Naive thymus-derived CD8-positive, alpha-beta T cell (primary cell): ENCODE measurements at places on chromosomes 4 and X. TPM values are rescaled to one million over a fixed set of nuclear protein-coding genes. Genes with fewer than 3 reads are reported as not detected.
A peak's percentile ranks its signal among the peaks of the same experiment; 100 is the strongest.

The IL1RAPL1 gene
- total RNA-seq: not detected

The IL21 gene
- total RNA-seq: not detected

The RIBC1 gene
- 1.9 TPM for total RNA-seq

The TIMM8A gene
- total RNA-seq: 11.2 TPM

The ARX gene
- not detected for total RNA-seq

The ARR3 gene
- total RNA-seq: not detected

The ARAF gene
- 109 TPM for total RNA-seq

The TXK gene
- 140 TPM for total RNA-seq

The GABRG1 gene
- not detected for total RNA-seq

The GIMD1 gene
- total RNA-seq: not detected

The RIPPLY1 gene
- not detected for total RNA-seq

The MUC7 gene
- total RNA-seq: not detected

The ADH7 gene
- total RNA-seq: not detected

The BST1 gene
- 0.49 TPM for total RNA-seq

- DNase-seq: peak; percentile 27
These were observed 20.7 kb downstream of the PSAPL1 start for GRCh38 chr4:7414046-7414445.

- DNase-seq: no peak
These were observed 521.9 kb downstream of the FAT4 start for GRCh38 chr4:125836597-125837195.

- no peak for DNase-seq
These were observed 275.8 kb upstream of the CLNK start for GRCh38 chr4:10960389-10960788.

GRCh38 chr4:54063737-54064316 lies 578 bp downstream of the CHIC2 start:
- DNase-seq: no peak

GRCh38 chrX:7985568-7985967 lies 58.4 kb upstream of the PNPLA4 start:
- no peak for DNase-seq

- DNase-seq: no peak
These were observed 13.9 kb upstream of the PCDH19 start for GRCh38 chrX:100424012-100424411.

- DNase-seq: no peak
These were observed 552.6 kb downstream of the TRIML1 start for GRCh38 chr4:188691811-188692210.

GRCh38 chr4:75940692-75941253 lies at the start of gene NAAA:
NAAA (minus strand) TSS chr4:75941013; CDS start chr4:75940949, 64 bp downstream.
- peak; percentile 76 for DNase-seq

DNA sequence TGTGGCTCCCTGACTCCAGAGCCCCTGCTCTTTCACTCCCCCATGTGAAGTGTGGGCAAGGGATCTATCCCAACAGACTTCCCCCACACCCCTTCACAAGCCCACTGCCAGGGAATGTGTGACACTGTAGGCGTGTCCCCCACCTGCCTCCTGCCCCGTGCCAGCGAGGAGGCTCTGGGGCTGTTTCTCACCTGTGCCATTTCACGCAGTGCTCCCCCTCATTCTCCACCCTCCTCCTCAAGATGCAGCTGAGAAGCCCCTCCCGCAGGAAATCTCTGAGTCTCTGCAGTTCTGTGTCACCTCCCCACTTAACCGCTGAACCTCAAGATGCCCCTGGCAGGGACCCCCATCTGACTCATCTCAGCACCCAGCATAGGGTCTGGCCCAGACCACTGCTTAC lies 5.4 kb downstream of the MAN2B2 start:
- DNase-seq: no peak

DNA sequence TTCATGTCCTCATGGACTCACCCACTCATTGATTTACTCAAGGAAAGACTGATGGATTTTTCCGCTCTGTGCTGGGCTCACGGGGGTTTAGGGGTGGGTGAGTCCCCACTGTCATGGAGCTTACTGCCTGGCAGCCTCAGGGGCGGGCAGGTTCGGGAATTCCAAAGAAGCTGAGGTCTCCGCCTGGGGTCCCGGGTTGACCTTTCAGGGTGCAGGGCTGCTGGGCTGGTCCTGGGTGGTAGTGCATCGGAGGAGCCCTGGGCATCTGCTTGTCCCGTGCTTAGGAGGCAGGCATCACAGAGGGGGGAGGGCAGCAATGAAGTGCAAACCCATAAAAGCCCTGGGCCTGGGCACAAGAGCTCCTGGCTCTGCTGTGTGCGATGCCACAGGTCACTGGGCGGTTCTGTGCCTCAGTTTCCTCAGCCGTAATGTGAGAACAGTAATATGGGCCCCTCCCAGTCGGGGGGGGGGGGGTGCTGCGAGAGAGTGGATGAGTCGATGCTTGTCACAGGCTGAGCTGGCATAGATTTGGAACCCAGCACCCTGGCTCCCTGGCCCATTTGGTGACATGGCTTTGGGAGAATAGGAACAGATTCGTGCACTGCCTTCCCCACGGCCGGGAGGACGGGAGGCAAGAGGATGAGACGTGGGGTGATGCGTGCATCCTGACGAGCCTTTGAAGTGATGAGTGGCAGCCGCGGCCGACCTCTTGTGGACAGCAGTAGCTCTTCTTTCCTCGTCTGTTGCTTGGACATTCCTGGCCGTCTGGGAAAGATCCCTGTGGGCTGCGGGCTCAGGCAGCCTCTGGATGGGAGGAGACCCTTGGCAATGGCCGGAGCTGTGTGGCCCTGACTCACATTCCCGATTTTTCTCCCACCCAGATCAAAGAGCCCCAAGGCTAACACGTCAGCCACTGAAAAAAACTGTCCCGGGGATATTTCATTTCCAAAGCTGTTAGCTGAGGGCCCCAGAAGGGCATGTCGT lies 42.0 kb downstream of the PSAPL1 start:
- DNase-seq: no peak

GRCh38 chr4:168183717-168184571 lies 91.6 kb downstream of the ANXA10 start:
- no peak for DNase-seq

DNA sequence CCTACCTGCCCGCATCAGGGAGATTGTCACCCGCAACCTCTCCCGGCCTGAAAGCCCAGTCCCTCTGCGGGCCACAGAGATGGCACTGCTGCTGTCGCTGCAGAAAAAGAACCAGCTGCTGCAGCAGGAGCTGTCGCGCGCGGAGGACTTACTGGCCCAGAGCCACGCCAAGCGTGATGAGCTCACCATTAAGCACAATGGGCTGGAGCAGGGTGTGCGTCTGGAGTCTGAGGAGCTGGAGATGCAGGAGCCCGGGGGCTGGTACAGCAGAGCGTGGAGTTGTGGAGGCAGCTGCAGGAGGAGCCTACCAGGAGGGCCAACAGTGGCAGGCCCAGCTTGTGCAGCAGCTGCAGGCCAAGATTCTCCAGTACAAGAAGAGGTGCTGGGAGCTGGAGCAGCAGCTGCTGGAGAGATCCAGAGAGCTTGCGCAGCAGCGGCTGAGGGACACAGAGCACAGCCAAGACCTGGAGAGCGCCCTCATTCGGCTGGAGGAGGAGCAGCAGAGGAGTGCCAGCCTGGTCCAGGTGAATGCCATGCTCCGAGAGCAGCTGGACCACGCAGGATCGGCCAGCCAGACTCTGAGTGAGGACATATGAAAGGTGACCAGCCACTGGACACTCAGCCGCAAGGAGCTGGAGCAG lies 11.3 kb downstream of the SMIM10L2A start:
- no peak for DNase-seq

DNA sequence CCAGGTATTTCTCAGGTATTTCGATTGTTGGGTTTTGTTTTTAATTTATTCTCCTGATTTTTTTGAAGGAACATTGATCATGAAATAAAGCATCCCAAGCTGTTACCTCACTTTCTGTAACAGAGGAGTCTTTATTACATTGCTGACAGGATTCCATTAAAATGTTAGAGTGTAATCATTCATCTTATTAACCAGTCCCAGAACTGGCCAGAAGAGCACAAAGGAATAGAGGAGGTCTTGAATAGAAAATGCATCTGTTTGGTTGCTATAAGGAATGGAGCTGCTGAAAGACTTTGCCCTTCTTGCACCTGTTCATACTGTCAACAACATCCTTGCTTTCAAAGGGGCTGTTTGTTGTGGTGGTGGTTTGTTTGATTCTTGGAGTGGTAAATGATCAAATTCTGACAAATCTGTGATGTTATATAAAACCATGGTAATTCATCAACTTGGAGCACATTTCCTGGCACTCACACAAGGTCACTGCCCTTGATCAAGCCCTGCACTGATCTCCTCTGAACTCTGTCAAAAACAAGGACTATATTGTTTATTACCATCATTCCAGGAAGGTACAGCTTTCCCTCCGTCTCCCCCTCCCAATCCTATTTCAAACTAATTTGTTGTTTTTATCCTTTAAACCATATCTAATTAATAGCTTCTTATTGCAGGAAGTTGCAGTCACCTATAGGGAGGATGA lies 215.8 kb downstream of the PCDH19 start:
- DNase-seq: no peak

GRCh38 chrX:40150503-40150902 lies 52.7 kb upstream of the BCOR start:
- DNase-seq: no peak

GRCh38 chr4:10201381-10202223 lies 85.0 kb upstream of the WDR1 start:
- DNase-seq: no peak

GRCh38 chrX:10482261-10482660 lies 138.1 kb downstream of the MID1 start:
- DNase-seq: no peak
